ENCODE measurements at places on chromosomes 7 and 10.

DNA sequence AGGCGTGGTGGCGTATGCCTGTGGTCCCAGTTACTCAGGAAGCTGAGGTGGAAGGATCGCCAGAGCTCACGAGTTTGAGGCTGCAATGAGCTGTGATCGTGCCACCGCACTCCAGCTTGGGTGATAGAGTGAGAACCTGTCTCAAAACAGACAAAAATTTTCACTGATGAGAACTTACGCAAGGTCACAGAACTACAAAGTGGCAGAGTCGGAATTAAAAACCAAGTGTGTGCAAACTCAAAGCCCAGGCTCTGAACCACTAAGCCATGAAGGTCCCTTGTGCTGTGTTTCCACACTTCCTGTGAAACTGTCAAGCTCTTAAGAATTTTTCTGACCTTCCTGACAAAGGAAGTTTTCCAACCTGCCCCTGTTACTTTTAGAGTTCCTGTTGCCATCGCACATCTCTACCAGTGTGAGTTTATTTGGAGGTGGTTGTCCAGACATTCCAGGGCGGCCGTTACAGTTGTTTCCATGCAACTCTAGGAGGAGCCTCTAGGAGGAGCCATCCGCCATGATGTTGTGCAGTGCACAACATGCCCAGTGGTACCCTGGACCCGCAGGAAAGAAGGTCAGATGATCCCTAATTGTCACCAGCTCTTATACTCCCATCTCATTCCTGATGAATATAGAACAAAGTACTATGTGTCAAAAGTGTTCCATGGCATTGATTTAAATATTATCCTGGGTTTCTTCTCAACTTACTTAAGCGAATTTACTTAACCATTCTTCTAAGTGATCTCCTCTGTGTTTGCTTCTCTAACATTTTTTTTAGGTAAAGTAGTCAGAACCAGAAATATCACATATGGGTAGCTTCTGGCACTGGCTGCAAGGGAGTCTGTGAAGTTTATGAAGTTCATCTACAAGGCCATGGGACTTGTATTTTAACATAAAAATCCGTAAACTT is 49.0 kb upstream of the LYZL1 start:
- no peak for DNase-seq

- no peak for DNase-seq
These were observed 698.3 kb downstream of the PARD3 start for GRCh38 chr10:34116681-34117271.

- no peak for DNase-seq
These were observed 211.6 kb downstream of the INHBA start for GRCh38 chr7:41491308-41491707.

DNA sequence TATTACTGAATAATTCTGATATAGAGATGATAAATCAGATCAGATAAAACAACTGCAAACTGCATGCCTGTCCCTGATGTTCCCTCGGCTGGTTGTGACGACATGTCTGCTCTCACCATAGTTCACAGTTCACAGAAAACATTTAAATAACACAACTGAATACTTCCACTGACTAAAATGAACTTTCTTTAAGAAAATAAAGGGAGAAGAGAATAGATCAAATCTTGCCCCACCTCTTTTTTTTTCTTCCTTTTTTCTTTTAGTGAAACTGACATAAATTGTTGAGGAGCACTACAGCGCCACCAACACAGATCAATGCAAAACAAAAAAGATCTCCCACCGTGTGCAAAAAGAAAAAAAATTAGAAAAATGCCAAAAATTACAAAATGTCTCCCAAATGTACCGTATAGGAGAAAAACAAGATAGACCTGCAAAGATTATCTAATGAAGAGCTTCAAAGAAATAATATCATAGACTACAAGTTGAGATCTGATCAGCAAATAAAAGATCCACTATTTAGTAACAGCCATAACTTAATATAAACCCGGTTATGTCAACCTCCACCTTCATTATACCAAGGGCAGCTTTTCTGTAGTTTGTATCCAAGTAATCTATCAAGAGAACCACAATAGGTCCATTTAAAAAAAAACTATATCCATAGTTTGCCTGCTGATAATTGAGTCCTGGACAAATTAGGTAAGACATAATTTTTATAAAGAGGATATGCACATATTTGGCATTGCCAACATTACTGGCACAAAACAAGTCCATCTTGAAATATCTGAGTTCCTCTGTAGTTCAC is 30.7 kb upstream of the EPC1 start:
- peak; percentile 63 for DNase-seq

GRCh38 chr7:46099076-46099475 is 178.0 kb upstream of the IGFBP3 start:
- DNase-seq: no peak

DNA sequence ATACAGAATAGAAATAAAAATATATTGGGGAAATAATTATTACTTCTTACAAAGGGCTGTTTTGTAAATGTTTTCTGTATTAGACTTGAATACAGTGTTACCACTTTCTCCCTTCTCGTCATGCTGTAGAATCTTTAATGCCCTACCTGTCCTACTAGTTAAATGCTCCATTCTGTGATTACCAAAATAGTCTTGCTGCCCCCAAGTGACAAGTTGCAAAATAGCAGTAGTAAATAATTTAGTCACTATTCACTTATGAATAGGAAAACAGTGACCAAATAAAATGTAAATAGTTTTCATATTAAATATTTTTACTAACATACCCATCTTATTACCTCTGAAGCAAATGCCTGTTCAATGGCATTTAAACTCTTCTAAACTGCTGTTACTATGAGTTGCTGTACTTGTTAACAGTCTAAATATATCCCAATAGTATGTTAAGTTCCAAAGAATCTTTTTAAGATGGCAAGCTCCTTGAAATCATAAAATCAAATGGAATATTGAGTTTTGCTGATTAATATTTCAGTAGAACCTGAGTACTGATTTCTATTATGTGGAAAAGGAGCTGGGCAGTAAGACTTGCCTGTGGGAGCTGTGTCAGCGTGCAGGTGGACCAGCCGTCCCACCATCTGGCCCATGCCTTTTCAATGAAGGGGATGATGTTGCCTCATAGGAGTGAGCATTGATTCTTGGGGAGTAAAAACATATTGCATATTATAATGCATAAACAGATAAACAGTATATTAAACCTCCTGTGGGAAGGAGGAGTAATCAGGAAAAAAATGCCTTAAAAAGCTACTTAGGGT is 18.1 kb upstream of the OIT3 start:
- DNase-seq: peak; percentile 48

DNA sequence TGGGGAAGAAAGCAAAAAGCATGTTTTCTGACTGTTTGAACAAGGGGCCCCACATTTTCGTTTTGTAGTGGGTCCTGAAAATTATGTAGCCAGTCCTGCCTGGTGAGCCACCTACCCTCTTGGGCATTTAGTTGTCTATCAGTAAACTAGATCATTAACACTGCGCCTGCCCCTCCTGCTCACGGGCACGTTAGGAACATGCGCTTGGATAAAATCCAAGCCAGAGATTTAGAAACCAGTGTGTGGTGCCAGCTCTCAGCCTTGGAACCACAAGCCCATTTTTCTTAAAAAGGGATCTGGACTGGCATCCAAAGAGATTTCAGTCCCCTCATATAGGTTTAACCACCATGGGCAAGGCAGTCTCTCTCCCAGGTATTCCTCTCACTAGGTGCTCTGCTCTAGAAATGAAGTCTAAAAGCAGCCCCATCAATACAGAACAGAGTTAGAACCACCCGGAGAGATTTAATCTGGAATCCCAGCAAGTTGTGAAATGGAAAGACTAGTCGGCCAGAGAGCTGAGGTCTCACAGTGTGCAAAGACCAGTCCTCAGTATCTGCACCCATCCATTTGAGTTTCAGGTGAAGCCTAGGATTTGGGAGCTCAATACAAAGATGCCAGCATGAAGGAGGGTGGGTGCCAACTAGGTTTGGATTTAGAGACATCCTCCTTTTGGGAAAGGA is 123.9 kb upstream of the TCF7L2 start:
- no peak for DNase-seq

- no peak for DNase-seq
These were observed 606 bp downstream of the PALD1 start for GRCh38 chr10:70479165-70479581.

DNA sequence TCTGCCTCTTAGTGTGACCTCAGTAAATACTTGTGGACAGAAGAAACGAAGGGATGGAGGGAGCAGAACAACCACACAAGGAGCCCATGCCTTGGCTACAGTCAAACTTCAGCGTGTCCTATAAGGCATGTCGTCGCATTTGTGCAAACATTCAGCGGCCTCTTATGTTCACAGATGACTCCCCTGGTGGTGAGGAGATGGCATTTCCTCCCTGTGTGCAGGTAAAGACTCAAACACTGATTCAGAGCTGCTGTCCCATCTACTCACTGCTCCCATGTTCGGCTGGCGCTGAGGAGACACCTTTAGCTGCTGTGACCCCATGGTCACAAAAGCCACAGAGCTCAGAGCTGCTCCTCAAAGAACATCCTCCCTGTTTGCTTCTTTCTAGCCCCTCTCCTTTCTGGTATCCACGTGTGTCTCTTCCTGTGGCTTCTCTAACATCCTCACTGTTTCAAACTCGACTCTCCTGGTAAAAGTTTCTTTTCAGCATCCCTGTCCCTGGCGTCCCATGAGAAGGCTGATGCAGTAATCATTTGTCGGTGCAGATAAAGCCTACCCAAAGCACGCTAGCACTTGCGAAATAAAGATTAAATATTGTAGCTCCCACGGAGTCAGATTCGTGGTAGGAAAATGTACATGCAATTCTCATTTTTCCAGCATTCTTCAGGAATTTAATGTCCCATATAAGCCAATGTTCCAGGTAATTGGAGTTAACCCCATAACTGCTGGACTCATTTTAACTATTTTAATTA is 124.9 kb upstream of the NEBL start:
- no peak for DNase-seq

- DNase-seq: peak; percentile 65
These were observed at the start of gene NT5C2 for GRCh38 chr10:103193107-103193819. NT5C2 (minus strand) TSS chr10:103193272; CDS start chr10:103174958, 18,314 bp downstream.

DNA sequence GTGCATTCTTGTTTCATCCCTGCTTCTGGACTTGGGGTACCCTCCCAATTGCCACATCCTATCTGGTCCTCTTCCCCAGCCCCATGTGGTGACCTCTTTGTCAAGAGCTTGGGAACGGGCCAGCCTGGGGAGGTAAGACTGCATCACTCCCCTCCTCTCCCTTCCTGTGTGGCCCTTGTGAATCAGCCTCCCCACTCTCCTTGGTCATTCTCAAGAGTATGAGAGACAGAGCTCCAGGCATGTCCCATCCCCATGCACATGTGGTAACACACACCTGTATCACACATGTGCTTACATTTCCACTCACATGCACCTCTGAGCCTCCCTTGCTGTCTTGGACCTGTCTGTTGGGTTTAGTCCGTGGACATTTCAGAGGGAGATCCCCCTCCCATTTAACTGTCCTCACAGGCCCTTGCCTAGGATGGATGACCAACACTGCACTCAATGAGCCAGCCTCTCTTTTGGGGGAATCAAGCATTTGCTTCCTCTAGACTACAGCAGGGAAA is 2.6 kb downstream of the MRPL43 start:
- no peak for DNase-seq

DNA sequence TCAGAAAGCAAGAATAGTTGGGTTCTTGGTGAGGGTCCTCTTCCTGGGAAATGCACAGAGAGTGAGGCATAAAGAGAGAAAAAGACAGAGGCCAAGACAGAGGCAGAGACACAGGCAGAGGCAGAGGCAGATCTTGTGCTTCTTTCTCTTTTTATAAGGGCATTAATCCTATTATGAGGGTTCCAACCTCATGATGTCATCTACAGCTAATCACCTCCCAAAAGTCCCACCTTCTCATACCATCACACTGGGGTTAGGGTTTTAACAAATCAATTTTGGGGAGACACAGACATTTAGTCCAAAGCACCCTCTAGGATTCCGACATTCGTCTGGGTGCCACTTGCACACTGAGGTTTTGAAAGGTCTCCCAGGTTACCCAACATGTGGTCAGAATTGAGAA is 17.8 kb downstream of the KCNK18 start:
- no peak for DNase-seq

DNA sequence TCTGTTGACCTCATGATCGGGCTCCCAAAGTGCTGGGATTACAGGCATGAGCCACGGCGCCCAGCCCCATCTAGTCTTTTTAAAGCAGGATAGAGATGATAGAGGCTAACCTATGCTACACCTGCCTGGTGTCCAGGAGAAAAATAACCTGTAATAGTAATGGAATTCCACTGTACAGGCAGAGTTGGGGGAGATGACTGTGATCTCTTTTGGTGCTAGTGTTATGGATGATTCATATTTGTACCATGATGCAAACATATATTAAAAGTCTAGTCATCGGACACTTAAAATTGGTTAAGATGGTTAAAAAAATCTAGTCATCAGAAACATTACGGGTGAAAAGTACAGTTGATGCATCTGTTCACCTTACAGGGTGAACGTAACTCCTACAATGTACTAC is 6.1 kb upstream of the SAR1A start:
- no peak for DNase-seq

GRCh38 chr10:32123021-32123420 is 66.8 kb upstream of the KIF5B start:
- no peak for DNase-seq

GRCh38 chr10:4024027-4024426 is 239.0 kb upstream of the KLF6 start:
- DNase-seq: no peak

DNA sequence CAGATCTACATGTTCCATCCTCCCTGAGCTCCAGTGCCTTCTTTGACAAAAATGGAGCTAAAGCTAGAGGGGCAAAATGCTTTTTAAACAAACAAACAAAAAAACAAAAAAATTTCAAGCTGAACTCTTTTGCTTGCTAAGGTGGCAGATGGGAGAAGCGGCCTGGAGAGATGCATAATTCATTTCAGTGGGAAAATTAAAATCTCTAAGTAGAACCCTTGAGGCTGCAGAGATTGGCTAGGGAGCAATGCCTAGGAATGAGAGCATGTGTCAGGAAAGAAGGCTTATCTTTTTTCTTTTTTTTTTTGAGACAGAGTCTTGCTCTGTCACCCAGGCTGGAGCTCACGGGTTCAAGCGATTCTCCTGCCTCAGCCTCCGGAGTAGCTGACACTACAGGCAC is 46.4 kb upstream of the SAMD8 start:
- DNase-seq: no peak

- DNase-seq: no peak
These were observed 56.0 kb downstream of the ATOH7 start for GRCh38 chr10:68175949-68176348.

- DNase-seq: peak; percentile 53
These were observed 63.4 kb upstream of the DNAJB6 start for GRCh38 chr7:157273208-157274093.

DNA sequence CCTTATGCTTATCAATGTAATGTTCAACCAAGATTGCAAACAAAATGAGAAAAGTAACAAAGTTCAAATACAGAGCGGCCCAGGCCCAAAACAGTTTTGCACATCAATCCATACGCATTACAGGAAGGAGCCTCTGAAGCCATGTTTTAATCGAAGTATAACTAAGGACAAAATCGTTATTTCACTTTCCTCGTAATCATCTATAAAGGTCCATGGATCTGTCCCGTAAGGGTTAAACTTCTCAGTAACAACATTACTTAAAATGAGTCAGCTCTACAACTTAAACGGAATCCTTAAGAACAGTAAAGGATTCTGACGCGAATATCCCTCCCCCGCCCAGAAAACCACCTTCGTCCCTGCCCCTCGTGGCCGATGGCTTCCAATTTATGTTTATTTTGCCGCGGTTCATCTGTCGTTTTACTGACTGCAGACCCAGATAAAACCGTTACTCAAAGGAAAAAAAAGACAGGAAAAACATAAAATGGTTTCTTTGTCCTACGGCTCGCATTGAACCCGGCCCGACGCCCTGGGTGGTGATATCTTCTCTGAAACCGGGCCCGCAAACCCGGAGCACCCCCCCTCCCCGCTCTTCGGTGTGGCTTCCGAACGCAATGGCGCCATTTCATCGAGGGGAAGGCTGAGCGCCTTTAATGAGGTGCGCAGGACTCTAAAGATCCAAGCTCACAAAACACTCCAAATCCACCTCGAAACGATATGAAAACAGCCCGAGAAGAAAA is 1.1 kb downstream of the HNRNPA2B1 start:
- peak; percentile 72 for DNase-seq

Measured in CD4-positive, alpha-beta T cell treated with Interleukin-4 for 4 hours (primary cell).